ENCODE measurements at places on chromosomes 3 and 15. TPM values are rescaled to one million over a fixed set of nuclear protein-coding genes. Genes with fewer than 3 reads are reported as not detected.

DNA sequence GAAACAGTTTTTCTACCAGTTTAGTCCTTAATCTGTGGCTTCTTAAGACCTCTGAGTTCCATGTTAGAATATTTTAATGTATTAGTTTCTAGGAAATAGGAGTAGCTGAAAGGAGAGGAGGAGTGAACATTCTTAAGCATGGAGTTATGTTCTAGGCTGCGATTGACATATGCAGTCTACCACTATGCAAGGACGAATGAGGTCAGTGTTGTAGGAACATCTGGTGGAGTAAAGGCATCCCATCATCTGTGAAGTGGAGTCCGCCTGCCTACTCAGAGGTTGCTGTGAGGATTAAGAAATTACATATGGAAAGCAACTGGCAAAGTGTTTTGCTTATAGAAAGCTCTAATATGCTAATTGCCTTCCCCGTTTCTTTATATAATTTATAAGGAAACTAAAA is 45.1 kb downstream of the SNAPC5 start:
- no peak for DNase-seq

- DNase-seq, result no peak
Observed at GRCh38 chr3:112602217-112602838, 38.6 kb downstream of the CCDC80 start.

DNA sequence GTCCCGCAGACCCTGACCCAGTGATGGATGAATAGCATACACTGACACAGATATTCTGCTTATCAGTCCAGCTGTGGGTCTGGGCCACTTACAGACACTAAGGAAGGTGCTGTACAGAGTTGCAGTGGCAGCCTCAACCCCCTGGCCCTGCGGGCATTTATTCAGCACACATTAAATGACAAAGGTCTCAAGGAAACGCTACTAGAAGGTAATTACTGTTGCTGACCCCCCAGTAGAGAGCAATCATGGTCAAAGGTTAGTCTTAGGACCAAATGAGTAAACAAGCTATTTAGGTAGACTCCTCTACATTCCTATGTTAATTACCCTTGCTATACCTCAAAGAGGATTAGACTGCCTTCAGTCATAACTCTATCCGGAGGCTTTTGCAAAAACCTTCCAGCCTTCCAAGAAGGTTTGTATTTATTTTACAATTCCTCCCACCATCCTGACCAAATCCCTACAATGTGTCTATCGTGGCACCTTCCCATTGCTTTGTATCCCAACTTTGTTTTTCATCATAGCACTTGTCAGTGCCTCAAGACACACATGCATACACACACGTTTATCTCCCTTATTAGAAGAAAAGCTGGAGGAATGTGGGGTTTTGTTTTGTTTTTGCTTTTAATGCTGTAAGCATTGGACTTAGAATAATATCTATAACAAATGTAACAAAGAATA is 227.9 kb downstream of the PYDC2 start:
- DNase-seq, result no peak

SLC28A2 gene
- not detected for total RNA-seq

DNA sequence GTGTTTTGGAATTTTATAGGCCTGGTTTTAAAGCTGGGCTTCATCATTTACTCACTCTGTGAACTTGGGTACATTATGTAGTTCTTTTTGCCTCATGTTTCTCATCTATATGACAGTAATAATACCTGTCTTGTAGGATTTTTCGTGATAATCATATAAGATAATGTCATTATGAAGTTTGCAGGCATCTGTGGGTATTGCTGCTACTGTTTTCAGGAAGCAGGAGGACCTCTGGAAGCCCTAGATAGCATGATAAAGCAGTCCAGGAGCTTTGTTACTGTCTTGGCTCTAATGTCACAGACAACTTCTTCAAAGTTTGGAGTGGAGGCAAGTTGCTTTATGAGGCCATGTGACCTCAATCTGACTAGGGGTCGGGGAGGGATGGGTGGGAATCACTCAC is 145.0 kb upstream of the MEIS2 start:
- DNase-seq, result no peak

DNA sequence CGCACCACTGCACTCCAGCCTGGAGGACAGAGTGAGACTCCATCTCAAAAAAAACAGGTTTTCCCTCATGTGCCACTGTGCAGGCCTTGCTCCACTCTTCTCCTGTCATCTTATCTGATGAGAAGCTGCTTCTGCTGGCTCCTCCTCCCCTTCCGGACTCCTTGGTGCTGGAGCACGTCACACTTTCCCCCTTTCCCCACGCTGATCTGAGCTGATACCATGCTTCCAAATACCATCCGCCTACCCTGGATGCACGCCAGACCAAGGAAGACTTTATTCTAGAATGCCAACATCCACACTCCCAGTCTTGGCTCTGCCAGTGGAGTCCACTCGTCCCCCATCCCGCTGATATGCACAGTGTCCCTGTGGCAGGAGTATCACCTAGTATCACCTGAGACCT is 31.3 kb downstream of the HOMER2 start:
- DNase-seq, result no peak

TMEM266 gene
- not detected for total RNA-seq

DNA sequence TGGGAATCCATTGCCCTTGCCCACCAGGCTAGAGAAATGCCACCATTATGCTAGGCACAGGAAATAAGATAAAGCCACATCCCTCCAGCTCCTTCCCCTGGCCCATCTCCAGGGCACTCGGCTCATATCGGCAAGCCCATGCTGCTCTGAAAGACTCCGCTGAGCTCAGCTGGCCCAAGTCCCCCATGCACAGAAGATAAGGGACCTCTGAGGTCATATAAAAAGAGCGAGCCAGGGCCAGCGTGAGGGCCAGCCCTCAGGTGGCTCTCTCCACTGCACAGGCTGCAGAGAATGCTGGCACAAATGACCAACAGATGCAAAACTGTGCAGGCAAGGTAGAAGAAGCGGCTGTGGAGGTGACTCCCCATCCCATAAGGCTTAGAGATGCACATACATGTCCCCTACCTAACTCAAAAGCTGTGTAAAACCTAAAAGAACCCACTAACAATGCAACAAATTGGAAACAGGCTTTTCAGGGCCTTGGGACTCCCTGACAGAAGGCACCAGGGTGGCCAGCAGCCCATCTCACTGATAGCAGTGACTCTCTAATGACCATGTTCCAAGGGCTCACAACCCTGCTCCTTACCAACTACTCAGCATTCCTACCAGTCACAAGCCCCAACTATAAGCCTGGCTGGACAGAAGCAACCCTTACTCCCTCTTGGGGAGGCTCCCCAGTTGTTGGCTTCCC is 3.0 kb downstream of the RAB6B start:
- no peak for DNase-seq

GOLGA6D gene
- total RNA-seq, result not detected

DNA sequence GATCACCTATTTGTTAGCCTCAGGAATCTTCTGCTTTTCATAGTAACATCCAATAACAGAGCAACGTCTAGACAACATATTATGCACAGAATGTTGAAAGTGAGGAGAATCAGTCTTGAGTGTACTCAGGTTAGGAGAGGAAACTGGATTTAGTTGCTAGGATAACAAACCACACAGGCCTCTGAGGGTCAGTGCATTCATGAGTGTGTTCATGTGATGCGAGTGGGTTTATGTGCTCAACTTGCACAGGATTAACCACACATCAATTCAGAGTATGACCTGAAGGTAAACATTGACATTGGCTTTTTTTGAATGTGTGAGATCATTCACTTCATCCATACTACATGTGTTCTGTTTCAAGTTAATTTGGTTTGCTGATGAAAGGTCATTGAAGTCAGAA is 287.6 kb downstream of the DIPK2A start:
- DNase-seq, result no peak

GRCh38 chr3:8964436-8965370 is 1.4 kb upstream of the RAD18 start:
- no peak for DNase-seq

- no peak for DNase-seq
Observed at GRCh38 chr3:140164922-140165590, 230.1 kb downstream of the CLSTN2 start.

GRCh38 chr3:142850395-142851023 is 38.4 kb downstream of the PCOLCE2 start:
- DNase-seq, result no peak

MYO1E gene
- 108 TPM for total RNA-seq

- peak; percentile 3 for DNase-seq
Observed at GRCh38 chr3:12750223-12750622, 8.8 kb downstream of the TMEM40 start.

EPHB3 gene
- 0.19 TPM for total RNA-seq

DNA sequence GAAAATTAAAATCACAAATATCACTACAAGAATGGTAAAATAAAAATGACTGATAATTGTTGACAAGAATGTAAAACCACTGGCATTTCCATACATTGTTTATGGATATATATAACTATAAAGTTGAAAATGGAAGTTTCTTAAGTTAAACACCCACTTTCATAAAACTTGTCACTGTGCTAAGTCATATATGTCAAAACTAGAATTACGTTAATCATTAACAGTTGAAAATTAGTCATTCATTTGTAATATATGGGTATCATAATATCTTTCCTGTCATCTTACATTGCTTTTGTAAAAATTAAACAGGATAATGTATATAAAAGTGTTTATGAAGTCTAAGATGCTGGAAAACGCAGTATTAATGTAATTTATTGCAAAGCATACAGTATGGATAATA is 1398.6 kb upstream of the ALCAM start:
- no peak for DNase-seq

All from glomerular endothelial cell (primary cell).